ENCODE measurements at places on chromosomes 6 and 20.

- DNase-seq: no peak
Measured at GRCh38 chr20:3239867-3240775, 1.1 kb upstream of the SLC4A11 start.

DNA sequence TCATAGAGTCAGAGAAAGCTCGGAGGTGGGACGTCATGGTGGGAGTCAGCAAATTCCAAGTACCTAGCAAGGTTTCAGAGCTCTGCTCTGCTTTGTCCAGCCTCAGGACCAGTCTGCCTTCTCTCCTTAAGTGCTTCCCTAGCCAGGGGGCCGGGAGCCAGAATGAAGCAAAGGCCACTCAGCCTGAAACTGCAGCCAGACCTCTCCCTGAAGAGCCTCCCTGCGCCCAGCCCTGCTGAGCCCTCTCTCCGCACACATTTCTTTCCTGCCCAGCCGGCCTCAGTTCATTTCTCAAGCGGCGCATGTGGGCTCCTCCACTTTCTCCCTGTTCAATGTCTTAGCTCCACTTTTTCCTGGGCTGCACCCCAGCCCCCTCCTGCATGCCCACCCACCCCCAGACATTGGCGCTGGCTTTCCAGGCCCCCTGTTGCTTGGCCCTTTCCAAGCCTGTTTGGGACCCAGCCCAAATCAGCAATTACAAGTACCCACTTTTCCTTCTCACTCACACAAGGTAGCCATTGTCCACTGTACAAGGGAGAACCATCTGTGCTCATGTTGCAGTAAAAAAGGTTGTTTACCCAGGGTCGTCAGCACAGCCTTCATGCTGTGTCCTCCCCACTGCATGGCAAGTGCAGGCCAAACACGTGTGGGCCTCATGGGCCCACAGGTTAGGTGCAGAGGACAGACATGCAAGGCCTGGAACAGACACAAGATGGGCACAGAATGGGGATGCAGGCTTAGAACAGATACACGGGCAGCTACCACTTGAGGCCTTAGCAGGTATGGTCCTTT is 147.1 kb downstream of the MRPL14 start:
- no peak for DNase-seq

DNA sequence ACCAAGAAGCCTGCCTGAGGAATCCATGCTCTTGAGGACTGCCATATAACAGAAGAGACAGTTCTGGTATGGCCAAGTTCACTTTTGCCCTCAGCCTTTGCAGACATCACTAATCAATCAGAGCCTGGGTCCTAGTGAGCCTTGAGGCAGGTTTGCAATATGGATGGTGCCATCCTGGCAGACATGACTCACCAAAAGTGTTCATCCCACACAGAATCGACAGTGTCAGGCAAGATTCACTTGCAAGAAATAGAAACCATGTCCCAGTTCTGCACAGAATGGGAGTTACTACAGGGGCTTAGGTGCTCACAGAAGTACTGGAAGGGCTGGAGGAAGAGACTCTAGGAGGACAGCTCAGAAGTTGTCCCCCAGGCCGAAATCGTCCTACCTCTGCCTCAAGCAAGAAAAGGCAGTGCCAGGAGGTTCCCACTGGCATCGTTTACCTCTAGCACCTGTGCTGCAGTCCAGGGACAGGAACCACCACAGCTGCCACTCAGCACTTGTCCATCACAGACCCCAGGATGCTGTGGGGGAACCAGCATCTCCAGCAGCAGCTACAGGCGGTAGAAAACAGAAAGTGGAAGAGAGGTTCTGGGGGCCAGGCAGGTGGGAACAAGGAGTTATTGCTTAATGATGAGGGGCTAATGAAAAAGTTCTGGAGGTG is 42.6 kb upstream of the PHACTR3 start:
- DNase-seq: no peak

- no peak for DNase-seq
Measured at GRCh38 chr6:156585859-156586258, 191.3 kb upstream of the ARID1B start.

DNA sequence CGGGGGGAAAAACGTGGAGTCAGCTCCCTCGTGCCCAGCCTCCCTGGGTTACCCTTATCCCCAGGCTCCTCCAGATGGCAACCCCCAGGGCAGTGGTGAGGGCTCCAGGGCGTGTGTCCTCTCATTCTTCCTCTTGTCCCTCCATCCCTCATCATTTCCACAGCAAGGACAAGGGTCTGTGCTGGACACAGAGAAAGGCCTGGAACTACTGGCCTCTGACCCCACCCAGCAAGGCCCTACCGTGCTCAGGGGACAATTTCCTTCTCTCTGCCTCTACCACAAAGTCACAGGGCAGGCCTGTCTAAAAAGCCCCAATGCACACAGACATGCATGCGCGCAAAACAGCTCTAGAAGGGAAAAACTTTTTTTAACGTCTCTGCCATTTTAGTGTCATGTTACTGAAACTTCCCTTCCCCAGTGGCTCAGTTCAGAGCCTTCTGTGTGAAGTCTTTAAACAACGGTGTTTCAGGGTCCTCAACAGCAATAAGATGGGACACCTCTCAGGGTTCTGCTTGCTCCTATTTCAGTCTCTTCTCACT is 1.1 kb upstream of the SLC35B2 start:
- DNase-seq: no peak

DNA sequence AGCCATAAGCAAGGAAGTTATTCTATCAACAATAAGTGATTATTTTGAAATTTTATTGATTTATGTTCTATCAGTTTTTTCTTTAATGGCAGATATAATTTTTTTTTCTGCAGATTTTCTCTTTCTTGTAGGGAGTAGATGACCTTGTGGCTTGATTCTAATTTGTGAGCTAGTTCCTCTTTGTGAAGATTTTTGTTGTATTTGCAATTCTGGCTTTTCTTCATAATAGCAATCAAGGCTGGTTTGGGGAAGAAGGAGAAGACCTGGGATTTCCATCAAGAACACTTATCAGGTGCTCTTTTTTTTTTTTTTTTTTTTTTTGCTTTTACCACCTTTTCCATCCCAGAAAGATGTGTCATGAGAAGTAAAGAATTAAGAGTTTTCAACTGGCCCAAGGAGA is 324.2 kb upstream of the MAN1A1 start:
- DNase-seq: no peak

Data from LHCN-M2 (cell line).